Posterior vena cava (tissue), 2 donors: ENCODE measurements at places on chromosomes 7 and 10. TPM values are rescaled to one million over a fixed set of nuclear protein-coding genes. Genes with fewer than 3 reads are reported as not detected.

GRCh38 chr7:116544487-116544886 is 19.7 kb downstream of the CAV1 start:
- no peak for DNase-seq

Gene MYH16
- not detected for total RNA-seq

DNA sequence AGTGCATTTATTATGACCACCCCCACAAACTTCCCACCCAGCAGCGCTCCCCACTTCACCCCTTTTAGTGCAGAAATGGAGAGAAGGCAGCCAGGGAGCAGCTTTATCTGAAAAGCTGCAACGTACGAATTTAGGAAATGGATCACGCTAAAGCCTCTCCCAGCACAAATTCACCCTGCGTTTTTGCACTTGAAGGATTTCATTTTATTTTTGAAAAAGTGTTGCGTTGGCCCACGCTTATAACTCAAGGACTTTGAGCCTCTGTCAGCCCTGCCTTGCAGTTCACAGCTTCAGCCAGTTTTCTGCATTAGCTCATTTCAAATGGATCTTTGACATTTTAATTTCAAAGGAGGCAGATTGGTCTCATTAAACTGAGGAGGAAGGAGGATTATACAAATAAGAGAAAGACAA is 556.1 kb downstream of the KCNMA1 start:
- DNase-seq: no peak

GRCh38 chr7:122094549-122094948 is 49.5 kb downstream of the AASS start:
- no peak for DNase-seq

- no peak for DNase-seq
Observed at GRCh38 chr10:77328272-77328816, 309.3 kb downstream of the KCNMA1 start.

DNA sequence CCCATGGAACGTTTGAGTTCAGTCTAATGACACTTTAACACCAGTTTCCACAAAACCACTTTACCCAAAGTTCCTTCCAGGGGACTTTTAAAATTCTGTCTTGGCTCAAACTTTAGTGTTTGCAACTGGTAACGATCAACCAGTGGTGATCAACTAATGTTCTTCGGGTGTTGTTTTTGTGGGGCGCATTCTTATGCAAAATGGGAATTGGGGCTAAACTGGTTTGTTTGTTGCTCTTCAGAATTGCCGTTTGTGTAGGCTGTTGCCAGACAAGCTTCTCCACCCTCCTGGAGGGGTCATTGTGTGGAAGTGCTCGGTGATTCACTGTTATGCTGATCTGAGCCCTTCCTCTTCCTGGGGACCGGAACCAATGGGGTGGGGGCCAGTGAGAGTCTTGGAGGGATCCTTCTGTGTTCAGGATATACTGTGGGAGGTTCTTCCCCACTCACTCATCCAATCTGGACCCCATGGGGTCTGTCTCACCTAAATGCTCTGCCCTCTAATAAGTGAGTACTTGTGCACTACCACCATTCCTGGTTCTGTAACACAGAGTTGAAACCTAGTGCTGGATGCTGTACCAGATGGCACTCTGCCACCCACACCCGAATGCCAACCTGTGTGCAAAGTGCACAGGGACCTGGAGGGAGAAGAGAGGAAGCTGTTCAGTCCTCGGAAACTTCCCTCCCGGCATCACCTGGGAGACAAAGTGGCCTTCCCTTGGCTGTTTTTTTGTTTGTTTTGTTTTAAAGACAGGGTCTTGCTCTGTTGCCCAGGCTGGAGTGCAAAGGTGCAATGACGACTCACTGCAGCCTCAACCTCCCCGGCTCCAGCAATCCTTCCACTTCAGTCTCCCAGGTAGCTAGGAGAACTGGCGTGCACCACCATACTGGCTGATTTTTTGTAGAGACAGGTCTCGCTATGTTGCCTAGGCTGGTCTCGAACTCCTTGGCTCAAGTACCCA is 2.1 kb downstream of the NFE2L3 start:
- no peak for DNase-seq

GRCh38 chr10:101131962-101132635 is 999 bp downstream of the TLX1 start:
- no peak for DNase-seq

- DNase-seq: no peak
Observed at GRCh38 chr10:76049581-76050290, 618.3 kb downstream of the LRMDA start.

- no peak for DNase-seq
Observed at GRCh38 chr7:42372479-42372878, 135.5 kb upstream of the GLI3 start.

DNA sequence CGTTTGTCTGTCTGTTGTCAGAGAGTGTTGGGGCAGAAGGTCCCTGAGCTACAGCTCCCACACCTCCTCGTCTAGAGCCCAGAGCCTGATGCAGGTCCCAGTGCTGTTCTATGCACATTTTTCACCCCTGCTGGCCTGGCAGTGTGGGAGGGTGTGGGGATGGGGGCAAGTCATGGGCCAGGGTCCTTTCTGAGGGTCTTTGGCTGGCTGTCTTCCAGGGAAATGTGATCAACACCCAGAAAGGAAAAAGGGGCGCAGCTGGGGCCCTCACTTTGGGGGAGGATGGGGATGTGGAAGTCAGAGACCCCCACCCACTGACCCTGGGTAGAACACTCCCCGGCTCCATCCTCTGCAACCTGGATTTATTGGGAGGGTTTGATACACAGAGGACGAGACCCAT is 50.0 kb upstream of the ZNF716 start:
- DNase-seq: no peak

- DNase-seq: no peak
Observed at GRCh38 chr7:36663481-36663880, 60.8 kb downstream of the AOAH start.

Gene FLNC
- total RNA-seq: 856 TPM

DNA sequence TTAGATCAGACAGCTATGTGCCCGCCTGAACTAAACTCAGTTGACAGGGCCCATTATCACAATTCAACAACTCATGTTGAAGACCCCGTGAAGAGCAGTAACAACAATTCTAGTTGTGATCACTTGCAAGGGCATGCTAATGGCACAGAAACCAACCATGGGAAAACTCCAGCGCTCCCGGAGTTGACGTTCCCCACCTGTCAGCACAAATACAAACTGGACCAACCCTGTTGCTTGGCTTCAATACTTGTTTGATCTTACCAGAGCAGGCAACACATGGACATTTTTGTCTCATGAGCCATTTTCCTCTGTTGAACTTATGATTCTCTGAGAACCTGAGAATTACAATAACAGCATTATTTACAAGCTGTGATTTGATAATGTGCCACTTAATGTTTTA is 119.0 kb upstream of the LANCL2 start:
- no peak for DNase-seq

Gene RASA4B
- total RNA-seq: 12.1 TPM

DNA sequence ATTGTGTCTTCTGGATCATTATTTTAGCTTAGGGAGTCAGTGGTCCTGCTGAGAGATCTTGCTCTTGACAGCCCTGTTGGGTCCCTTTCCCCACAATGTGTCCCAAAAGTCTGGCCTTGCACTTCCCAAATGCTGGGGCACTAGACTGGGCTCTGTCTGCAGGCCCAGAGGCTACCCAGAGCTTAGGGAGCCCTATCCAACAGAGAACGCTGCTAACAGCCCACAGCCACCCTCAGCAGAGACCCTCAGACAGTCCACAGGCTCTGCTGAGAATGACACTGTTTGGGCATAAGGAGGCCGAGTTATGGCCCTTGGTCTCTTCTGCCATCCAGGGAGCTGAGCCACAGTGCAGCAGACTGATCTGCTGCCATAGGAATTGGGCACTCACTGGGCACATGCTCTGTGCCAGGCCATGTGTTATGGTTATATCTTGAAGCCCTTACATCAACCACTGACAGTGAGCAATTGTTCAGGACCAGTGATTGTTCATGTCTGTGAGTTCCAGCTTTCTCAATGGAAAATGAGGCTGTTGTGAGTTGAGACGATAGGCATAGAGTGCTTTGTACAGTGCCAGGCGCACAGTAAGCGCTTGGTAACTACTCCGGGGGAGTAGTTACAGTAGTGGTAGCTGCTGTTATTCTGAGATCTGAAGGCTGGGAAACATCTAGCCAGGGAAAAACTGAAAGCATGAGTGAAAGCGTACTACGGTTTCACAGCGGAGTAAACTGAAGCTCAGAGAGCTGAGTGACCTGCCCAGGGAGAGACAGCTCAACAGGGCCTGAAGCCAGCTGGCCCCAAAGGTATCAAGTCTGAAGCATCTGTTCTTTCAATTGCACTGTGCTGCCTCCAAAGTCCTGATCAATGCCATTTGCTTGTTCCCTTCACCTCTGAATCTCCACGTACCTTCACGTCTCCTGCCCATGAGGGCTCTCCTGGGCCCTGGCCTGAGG is 77.6 kb upstream of the PRLHR start:
- DNase-seq: no peak

- DNase-seq: no peak
Observed at GRCh38 chr10:67770537-67770936, 67.5 kb downstream of the DNAJC12 start.

DNA sequence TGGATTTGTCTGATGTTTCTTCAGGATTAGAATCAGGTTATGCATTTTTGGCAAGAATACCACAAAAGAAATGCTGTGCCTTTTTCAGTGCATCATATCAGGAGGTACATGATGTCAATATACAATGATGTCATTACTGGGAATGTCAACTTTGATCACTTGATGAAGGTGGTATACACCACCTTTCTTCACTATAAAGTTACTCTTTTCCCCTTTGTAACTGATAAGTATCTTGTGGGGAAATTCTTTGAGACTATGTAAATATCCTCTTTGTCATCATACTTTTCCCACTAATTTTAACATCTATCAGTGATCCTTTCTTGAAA is 65.9 kb upstream of the TCF7L2 start:
- DNase-seq: no peak
